Left lobe of liver (tissue), 2 donors: ENCODE measurements at places on chromosomes 13 and 19.

DNA sequence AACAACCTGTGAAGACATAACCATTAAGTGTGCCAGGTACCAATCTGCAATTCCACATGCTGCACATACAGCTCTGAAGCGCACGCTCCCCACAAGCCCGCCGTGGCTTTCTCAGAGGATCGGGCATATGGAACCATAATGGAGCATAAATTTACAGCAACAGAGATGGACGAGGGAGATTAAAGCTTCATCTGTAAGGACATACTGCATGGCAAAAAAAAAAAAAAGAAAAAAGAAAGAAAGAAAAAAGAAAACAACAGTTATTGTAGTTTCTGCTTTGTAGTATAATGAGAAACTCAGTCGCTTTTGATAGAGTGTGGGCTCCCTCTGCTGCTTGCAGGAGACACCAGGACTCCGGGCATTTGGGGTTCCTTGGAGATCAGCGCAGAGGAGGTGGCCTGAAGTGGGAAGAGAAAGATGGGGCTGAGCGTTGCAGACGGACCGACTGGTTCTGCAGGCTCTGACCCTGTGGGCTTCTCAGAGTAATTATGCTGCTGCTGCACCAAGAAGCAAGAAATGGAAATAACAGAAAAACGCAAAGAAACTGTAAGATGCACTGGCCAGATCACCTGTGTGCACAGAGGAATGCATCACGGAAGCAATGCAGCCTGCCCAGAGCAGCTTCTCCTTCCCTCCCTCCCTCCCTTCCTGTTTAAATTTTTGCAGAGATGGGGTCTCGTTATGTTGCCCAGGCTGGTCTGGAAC lies 10.8 kb upstream of the PDCD5 start:
- DNase-seq: peak; percentile 48

DNA sequence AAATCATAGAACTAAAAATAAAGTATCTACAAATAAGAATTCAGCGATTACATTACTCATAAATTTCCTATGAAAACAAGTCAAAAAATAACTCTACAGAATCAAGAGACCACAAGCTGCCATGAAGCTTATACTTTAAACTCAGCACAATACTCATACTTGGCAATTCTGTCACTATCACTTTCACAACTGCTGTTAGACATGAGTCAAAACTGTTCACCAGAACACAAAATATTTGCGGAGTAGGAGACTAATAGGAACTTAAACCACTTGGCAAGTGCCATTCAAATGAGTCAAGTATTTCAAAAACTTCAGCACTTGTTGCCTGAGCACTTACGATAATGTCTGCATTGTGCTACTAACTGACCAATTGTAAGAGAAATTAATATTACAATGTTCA lies 387.8 kb upstream of the GPC6 start:
- DNase-seq: no peak

DNA sequence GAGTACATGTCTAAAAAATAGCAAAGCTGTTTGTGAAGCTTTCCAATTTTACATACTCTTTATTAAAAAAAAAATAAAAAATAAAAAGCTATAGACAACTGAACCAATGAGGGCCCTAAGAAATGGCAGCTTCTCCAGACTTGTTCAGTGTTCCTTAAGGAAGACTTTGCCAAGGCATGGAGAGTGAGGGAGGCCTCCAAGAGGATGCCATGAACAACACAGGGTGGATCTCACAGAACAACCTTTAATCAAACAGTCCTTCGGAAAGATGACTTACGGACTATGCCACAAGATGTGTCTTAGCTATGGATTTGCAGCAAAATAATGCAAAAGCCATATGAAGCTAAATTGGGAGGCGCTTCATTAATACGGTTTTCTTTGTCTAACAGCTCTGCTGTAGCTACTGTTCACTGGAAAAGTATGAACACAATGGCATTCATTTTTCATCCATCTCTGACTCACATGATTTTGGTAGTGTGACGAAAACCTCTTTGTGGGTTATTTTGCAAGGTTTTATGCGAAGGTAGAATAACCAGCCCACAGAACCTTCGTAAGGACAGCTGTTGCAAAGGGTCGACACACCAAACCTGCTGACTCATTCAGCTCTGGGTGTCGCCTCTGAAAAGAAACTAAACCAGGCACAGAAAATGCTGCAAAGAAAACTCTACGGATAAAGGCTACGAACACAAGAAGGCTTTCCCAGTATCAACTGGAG lies 27.7 kb downstream of the EFNB2 start:
- DNase-seq: no peak

DNA sequence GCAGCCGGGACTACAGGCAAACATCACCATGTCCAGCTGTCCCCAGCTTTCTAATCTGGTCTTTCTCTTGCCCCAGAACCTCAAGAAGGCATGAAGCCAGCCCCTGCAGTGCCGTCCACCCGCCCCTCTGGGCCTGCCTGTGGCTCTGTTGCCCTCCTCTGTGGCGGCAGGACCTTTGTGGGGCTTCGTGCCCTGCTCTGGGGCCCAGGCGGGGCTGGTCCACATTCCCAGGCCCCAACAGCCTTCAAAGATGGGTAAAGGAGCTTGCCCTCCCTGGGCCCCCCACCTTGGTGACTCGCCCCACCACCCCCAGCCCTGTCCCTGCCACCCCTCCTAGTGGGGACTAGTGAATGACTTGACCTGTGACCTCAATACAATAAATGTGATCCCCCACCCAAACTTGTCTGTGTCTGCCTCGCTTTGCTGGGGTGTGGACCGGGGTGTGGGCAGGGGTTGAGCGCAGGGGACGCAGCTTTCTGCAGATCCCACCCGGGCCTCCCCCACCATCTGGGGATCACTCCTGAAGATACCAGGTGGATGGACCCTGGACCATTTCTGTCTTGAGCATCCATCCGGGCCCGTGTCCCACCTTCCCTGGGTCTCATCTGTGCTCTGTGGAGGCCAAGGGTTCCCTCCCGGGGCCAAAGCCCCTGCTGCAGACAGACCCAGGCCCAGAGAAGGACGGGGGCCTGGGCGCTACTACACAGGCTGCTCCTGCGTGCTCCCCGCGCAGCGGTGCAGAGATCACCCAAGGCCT lies 15.3 kb downstream of the PRKCSH start:
- DNase-seq: no peak

DNA sequence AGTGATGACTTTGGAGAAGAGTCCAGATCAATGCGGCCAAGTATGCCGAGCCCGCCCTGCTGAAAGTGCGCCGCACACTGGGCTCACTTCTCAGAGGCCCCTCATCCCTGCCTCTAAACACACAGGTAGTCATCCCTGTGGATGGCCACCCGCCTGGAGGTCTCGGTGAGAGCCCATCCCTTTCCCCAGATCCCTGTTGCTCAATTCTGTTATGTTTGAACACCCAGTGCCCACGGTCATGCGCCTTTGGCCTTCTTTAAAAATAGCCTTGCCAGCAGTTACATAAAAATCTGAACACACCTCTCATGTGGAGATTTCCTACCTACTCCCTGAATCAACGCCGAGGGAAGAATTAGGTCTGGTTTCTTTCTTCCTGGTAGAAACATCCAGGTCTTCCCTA lies 11.9 kb downstream of the ELAVL1 start:
- DNase-seq: peak; percentile 75

DNA sequence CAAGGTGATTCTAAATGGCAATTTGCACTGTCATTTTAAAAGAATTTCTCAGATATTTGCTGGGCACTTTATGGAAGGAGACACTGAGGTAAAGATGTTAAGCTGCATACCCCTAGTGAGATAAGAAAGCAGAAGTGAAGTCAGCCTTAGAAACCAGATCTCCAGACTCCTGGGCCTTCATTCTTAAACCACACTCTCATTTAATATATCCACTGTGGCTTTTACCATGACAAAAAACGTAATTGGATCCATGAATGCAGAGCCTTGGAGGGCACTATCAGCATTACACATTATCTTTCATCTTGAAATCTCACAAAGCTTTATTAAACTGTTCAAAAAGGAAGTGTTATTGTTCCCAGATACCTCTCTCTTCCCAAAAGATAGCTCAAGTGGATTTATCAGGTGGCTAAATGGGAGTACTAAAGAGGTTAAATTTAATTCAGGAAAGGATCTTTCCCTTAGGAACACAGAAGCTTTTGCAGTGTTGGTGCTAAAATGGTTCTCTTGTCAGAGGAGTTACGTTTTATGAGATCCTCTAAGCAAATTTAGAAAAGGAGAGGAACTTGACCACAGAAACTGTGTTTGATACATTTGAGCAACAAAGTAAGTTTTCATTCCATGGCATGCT lies 1060.4 kb downstream of the EFNB2 start:
- no peak for DNase-seq

DNA sequence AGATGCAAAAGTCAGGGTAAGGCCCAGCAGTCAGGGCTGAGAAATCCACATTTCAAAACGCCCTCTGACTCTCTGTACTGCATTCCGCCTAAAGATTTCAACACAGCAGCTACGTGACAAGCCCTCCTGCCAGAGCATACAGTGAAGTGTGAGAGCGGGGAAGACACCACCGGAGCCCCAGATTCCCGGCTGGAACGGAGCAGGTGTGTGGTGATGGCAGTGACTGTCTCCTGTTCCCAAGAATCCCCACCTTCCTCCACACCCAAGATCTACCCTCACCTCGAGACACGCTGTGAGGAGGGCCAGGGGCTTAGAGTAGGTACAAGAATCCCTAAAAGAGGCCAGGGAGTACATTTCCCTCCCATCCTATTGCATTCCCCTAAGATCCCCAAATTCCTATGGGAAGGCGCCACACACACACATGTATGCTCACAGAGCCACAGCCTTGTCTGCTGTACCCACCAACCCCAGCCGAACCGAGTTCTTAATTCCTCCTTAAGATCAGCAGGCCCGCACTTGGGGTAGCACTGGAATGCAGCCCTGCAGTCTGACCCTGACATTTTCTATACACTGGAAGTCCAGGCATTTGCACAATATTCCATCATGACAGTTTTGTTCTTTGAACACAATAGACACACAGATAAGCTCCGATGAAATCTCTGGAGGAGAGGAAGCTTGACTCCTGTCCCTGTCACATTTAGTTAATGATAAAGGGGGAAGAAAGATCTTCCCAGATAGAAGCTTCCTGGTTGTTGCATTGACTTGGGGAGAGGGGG lies 102.9 kb downstream of the FOXO1 start:
- DNase-seq: peak; percentile 68
